ENCODE measurements at places on chromosomes 13 and 19.

DNA sequence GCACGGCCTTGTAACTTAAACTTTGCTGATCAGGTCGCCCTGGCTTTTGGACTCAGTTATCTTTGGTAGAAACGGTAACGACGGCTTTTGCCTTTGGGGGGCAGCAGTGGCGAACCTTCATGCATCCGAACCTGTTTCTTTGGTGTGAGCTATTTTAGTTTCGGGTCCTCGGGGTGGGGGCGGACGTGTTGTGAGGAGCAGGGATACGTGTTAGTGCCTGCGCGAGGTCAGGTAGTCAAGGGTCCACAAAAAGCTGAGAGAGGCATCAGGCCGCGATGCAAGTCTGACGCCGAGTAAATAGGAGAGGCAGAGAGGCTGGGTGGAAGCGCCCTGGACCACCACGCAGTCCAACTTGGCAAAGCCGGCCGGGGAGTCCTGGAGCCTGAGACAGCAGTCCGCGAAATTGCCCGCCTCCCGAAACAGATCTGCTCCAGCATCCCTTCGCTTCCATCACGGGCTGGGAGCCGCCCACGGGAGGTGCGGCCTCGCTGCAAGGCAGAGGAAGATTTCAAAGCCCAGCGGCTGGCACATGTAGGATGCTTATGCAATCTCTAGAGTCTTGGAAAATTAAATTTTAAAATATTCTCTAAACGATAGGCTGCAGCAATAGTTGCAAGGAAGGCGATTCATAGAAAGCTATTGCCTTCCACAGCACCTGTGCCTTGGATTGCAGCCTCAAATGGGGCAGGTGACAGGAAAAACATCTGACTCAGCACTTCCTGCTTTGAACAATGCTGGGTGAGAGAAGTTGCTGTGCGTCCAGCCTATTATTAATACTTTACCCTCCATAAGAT lies 4.6 kb upstream of the TPP2 start:
- DNase-seq, result peak; percentile 47

DNA sequence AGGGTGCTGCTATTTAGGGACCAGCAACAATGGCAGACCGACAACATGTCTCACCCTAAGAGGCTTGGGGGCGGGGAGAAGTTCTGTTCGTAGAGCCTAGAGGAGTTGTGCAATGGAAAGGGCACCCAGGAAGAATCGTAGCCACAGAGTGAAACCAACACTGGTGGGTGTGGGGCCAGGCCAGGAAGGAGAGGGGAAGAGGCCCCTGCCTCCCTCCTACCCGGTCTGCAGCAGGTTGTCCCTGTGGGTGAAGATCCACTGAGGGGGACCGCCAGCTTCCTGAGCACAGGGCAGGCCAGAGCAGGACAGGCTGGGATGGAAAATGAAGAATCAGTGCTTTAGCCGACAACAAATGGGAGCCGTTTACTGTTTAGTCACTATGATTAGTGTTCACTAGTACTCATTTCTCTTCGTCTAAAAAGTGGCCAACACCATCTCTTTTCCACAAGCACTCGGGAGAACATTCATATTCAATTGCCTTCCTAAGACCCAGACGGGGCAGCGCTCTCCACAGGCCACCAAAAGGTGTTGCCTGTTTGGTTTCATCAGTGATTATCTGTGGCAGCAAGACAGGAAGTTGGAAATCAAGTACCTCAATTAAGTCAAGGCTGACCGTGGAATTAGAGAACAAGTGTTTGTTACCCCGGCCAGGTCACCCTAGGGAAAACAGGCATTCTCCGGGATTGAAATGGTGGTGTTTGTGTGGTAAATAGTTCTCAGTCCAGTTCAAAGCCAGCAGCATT lies 1.1 kb upstream of the ATP11A start:
- no peak for DNase-seq

- DNase-seq, result no peak
These were observed 60.8 kb upstream of the MYCBP2 start for GRCh38 chr13:77387607-77388200.

DNA sequence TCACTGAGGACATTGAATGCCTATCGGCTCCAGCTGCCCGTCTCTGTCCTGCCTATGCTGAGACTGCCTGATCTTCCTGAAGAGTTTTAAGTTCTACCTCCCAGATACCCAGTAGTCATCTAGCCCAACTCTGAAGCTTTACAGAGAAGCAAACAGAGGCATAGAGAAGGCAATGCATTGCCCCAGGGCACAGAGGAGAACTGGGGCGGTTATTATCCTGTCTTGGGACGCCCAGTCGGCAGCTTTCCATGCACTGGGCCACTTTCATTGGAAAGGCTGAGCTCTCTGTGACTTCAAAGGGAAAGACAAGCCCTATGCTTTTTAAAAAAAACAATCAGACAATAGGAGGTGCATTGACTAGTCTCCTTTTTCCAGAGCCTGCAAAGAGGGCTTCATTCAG lies 71.6 kb downstream of the HSPH1 start:
- no peak for DNase-seq

- no peak for DNase-seq
These were observed 235.8 kb upstream of the RFC3 start for GRCh38 chr13:33582121-33582520.

DNA sequence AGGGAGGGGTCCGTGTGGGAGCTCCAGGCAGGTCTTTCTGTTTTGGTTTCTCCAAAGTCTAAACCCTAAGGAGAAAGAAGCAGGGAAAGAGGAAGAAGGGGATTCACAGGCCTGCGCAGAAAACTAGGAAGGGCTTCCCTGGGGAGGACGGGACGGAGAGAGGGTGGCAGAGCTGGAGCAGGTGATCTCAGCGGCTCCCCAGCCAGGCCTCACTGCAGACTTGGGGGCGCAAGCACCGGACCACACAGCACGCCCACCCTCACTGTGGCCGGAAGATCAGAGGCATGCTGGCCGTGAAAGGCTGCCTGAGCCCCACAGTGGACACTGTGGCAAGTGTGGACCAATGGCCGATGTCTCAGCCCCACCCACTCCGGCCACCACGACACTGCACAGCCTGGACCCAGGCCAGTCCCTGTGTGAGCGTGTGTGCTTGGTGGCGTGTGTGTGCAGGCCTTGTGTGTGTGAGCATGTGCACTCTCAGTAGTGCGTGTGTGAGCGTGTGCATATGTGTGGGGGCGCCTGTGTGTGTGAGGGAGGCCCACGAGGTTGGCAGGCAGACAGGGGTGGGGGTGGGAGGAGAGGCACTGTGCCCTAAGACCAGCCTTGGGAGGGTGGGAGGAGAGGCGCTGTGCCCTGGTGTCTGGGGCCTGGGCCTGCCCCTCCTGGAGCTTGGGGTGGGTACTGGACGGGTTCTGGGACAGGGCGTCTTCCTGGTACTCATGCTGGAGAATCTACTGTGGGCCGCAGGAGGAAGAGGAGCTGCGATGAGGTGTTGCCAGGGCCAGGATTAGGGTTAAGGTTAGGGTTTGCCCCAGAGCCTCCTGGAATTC lies 15.4 kb upstream of the TMEM255B start:
- DNase-seq, result no peak

- DNase-seq, result peak; percentile 40
These were observed at the start of gene RAB3D for GRCh38 chr19:11339254-11340098. TSS of gene RAB3D (minus strand) at chr19:11339657. CDS start at chr19:11337399, 2,258 bp downstream.

- DNase-seq, result no peak
These were observed 138.6 kb upstream of the GPR12 start for GRCh38 chr13:26899202-26899601.

DNA sequence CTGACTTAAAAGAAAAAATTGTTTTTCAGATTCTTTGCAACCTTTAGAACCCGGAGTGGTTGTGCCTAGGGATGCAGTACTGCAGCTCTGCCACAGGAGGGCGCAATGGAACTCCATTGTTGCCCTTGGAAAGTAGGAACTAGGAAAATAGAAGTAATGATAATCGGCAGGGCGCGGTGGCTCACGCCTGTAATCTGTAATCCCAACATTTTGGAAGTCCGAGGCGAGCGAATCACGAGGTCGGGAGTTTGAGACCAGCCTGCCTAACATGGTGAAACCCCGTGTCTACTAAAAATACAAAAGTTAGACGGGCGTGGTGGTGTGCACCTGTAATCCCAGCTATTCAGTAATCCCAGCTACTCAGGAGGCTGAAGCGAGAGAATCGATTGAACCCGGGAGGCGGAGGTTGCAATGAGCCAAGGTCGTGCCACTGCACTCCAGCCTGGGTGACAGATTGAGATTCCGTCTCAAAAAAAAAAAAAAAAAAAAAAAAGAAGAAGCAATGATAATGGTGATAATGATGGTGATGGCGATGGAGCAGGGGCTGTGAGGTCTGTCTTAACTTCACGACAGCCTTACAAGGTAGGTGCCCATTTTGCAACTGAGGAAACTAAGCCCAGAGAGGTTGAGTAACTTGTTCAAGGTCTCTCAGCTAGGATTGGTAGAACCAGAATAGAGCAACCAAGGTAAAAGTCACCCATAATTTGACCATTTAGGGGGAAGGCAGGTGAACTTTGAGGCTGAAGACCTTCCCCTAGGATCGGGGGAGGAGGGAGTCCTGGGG lies 5.5 kb upstream of the ADAMTS10 start:
- no peak for DNase-seq

GRCh38 chr19:12665671-12666264 lies 774 bp downstream of the MAN2B1 start:
- no peak for DNase-seq

DNA sequence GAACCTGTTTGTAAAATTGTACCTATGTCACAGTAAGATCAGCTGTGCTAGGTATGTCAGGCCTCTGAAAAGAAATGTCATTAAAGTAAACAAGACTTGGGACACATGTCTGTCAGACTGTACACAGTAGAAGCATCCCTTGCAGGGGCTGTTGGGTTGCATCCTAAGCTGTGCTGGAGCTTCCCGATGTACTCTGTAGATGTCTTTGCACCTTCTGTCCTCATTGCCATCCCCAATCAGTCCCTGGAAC lies 48.7 kb upstream of the GPR183 start:
- no peak for DNase-seq

GRCh38 chr19:30596813-30597399 lies 224.7 kb downstream of the ZNF536 start:
- DNase-seq, result no peak

DNA sequence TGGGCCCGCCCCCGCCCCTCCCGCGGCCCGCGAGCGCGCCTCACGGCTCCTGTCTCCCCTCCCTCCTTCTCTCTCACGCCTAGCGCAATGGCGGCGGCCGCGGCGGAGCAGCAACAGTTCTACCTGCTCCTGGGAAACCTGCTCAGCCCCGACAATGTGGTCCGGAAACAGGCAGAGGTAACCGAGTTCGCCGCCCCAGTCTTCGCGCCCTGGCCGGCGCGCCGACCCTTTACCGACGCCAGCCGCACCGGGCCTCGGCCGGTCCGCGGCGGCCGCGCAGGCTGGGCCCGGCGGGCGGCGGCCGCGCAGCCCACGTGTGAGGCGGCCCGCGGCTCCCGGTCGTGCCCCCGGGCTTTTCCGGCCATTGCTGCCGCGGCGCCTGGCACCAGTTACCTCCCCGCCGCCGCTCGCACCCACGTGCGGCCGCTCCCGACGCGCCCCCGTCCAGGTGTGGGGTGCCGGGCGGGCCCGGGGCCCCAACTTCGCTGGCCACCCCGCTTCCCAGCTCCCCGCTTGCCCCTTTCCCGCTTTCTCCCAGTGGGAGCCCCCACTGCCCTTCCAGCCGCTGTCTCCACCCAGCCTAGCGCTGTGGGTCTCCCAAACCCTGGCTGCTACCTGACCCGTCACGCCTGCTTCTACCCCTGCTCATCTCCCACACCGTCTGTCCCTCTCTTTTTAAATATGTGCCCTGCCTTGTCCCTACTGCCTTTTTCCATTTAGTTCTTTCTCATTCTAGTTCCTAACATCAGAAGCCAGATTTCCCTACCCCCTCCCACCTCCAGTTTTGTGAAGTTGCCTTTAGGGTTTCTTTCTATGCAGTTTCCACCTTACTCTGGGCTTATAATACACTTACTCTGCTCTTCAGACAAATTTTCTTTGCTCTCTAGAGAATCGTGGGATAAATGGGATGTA lies 23.4 kb downstream of the IPO5 start:
- no peak for DNase-seq

DNA sequence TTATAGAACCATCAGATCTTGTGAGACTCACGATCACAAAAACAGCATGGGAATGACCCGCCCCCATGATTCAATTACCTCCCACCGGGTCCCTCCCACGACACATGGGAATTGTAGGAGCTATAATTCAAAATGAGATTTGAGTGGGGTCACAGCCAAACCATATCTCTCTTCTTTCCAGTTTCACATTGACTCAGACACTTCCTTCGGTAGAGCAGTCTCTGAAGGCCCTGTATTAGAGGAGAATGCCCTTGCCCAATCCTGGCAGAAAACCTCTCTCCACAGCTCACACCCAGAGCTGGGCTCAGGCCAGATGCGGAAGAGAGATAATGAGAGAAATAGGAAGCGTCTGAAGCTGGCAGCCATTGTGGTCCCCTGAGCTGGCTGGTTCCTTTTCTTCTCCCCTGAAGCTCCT lies 72.4 kb upstream of the CLDN10 start:
- DNase-seq, result no peak

GRCh38 chr19:29445246-29445645 lies 80.5 kb upstream of the VSTM2B start:
- no peak for DNase-seq

DNA sequence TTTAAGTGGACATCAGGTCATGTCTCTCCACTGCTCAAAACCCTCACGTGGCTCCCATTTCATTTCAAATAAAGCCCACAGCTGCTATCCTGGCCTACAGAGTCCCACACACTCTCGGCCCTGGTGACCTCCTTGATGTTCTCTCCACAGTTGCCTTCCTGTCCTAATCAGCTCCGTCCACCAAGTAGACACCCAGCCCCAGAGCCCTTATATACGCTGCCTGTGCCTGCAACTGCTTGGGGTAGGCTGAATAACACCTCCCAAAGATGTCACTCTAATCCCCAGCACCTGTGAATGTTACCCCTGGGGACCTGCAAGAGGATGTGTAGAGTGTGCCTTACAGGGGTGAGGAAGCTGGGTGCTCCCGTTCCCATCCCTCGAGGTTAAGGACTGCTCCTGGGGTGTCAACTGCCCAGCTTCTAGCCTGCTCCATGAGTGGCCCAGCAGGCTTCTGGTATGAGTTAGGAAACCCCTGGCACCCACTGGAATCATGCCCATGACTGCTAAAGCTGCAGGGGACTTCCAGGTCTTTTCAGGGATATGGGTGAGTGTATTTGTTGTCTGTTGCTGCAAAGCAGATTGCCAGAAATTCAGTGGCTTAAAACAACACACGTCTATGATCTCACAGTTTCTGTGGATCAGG lies 6.0 kb downstream of the FAM187B start:
- DNase-seq, result no peak

DNA sequence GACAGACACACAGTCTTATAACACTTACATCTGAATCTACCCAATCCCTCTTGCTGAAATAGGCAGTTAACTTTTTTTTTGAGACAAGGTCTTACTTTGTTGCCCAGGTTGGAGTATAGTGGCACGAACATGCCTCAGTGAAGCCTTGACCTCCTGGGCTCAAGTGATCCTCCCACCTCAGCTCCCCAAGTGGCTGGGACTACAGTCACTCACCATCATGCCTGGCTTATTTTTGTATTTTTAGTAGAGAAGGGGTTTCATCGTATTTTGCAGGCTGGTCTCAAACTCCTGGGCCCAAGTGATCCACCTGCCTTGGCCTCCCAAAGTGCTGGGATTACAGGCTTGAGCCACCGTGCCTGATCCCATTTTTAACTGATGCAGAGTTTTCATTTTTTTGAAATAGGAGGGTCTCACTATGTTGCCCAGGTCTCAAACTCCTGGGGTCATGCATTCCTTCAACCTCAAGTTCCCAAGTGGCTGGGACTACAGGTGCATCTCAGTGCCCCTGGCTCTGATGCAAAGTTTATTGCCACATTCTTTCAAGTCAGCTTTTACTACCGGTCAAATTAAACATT lies 7.6 kb downstream of the ELF1 start:
- no peak for DNase-seq
